ENCODE measurements at places on chromosomes 5 and 9.

- no peak for DNase-seq
Measured at GRCh38 chr5:174340226-174340625, 294.7 kb downstream of the NSG2 start.

DNA sequence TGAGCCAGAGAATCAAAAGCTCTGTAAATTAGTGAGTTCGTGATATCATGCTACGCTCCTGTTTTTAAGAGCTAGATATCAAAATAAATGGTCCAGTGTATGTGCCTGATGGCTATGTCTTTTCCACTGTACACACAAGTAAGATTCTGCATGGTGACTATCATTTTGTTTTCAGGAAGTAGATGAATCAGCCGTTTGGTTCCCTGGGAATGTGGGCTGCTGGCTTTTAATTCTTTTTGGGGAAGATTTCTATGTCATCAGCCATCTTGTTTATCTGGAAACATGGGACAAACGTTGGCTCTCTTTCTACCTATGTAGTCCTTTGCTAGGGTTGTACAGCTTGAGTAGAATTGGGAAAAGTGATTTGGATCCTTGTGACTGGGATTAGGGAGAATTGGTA is 126.7 kb downstream of the GRIA1 start:
- no peak for DNase-seq

DNA sequence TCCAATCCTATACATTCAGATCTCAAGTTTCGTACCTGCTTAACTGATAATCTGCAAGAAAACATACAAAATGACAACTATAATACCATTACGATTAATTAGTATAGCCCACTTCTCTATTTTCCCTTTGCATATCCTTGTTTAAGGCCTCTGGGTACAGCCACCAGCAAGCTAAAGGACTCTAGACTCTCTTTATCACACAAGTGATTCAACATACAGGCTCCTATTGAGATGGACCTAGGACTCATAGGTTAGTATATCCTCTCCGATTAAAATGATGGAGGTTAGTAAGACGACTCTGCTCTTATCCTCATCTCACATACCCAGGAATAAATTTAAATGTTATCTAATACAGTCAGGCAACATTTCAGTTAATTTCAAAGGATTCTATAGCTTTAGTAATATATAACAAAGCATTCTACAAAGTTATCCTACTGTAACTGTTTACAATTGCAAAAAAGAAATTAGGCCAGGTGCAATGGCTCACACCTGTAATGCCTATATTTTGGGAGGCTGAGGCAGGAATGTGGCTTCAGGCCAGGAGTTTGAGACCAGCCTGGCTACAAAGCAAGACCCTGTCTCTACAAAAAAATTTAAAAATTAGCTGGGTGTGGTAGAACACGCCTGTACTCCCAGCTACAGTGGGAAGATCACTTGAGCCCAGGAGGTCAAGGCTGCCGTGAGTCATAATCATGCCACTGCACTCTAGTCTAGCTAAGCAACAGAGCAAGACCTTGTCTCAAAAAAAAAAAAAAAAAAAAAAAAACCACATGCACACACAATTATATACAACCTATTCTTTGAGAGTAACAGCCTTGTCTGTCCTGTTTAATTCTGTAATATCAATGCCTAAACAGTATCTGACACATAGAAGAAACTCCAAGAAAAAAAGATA is 15.4 kb downstream of the HAUS6 start:
- no peak for DNase-seq

GRCh38 chr5:122730456-122730855 is 44.4 kb upstream of the SNX2 start:
- no peak for DNase-seq

- no peak for DNase-seq
Measured at GRCh38 chr9:127491516-127491915, 40.2 kb downstream of the LRSAM1 start.

GRCh38 chr9:19568946-19569345 is 160.1 kb downstream of the ACER2 start:
- peak; percentile 4 for DNase-seq

- no peak for DNase-seq
Measured at GRCh38 chr9:21287280-21287679, 17.8 kb downstream of the IFNA5 start.

DNA sequence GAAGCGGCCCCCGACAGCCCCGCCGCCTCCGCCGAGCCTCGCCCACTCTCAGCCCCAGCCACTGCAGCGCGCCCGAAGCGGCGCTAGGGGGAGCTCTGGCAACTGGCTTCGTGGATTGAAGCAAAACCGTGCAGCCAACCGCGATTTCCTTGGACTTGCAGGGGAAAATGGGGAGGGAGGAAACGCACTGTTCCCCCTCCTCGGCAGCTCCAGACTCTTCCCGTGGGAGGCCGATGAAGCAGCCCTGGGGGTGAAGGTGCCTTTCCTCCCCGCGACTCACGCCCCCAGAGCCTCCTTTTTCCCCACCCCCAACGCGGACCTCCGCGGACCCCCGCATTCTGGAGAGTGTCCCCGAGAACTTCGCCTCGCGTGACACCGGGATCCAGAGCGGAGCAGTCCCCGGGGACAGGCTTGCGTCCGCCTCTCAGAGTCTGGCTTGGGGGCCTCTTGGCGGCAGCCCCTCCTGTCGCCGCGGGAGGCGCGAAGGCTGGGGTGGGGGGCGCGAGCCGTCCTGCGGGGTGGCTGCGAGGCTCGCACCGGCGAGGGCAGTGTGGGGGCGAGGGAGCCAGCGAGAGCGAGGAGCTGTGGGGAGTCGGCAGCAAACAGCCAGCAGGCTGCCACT is 3.8 kb downstream of the IER5L start:
- DNase-seq = peak; percentile 88

- DNase-seq = peak; percentile 53
Measured at GRCh38 chr9:117644133-117644931, 59.9 kb upstream of the TLR4 start.

Measured in right renal pelvis (tissue), 4 donors.